ENCODE measurements at places on chromosomes 6 and 20.
A peak's percentile ranks its signal among the peaks of the same experiment; 100 is the strongest.

- peak; percentile 56 for DNase-seq
These were observed 575 bp downstream of the WTAP start for GRCh38 chr6:159727717-159728445.

DNA sequence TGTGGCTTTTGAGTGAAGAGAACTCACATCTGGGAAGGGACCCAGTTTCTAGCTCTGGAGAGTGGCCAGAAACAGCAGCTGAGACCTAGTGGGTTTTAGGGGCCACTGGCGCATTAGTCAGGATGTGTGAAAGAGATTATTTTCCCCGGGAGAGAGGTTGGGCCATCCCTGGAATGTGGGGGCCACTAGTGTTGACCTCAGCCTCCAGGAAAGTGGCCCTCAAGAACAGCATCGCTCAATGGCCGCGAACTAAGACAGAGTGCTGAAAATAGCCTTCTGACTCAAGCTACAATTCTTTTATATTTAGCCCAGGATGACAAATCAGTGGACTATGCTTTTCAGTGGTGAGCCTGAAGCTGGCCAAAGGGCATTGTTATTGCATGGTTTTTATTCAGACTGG, 210.4 kb upstream of the RNF24 start:
- DNase-seq, result no peak

DNA sequence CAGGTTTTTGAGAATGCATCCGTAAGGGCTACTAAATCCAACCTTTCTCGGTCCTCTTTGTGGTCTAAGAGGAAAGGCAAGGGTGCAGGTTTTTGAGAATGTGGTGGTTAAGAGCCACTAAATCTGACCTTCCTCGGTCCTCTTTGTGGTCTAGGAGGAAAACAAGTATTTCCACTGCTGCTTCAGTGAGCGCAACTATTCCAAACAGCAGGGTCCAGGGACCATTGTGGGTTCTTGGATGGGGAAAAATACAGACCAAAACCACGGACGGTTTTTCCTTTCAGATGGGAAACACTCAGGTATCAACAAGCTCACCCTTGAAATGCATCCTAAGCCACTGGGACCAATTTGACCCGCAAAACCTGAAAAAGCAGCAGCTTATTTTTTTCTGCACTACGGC, 21.9 kb downstream of the BTBD9 start:
- no peak for DNase-seq

- DNase-seq, result no peak
These were observed 214.3 kb upstream of the PLN start for GRCh38 chr6:118333772-118334171.

DNA sequence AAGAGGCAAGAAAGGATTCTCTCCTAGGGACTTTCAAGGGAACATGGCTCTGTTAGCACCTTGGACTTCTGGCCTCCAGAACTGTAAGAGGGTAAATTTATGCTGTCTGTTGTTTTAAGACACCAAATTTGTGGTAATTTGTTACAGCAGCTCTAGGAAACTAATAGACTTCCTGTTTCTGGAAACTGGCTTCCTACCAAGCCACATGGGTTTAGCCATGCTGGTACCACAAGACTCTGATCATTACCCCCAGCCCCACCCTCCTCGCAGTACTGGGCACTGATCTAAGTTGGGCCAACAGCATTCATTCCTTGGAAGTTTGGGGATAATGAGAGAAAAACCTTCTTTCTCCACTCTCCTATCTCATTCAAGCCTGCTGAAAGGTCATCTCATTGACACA, 109.5 kb upstream of the SMLR1 start:
- no peak for DNase-seq

DNA sequence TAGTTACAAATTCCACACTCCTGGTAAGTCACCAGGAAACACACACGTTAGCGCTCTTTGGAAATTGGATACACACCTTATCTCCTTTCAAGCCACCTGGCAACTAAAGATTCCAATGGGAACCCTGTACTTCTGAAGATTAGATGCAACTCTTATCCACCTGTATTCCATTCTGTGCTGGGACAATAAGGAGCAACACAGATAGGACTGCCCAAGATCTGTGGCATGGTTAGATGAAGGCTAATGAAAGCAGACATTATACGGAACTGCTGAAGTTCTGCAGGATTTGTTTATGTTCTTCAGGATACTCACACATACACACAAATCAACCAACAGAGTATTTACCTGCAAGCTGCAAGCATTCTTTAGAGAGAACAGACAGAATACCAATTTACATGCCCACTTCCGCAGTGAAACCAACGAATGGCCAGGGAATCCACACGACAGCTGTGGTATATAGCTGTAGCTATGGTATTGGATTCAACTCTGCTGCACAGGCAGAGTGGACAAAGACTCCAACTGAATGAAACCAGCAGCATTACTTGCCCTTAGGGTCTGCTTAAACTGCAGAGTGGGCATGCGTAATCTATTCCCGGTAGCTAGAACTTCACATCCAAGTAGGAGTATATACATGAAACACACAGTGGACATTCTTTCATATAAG, 12.0 kb downstream of the NCOA5 start:
- DNase-seq, result no peak

GRCh38 chr6:34260576-34261267, 11.9 kb upstream of the SMIM29 start:
- DNase-seq, result no peak

DNA sequence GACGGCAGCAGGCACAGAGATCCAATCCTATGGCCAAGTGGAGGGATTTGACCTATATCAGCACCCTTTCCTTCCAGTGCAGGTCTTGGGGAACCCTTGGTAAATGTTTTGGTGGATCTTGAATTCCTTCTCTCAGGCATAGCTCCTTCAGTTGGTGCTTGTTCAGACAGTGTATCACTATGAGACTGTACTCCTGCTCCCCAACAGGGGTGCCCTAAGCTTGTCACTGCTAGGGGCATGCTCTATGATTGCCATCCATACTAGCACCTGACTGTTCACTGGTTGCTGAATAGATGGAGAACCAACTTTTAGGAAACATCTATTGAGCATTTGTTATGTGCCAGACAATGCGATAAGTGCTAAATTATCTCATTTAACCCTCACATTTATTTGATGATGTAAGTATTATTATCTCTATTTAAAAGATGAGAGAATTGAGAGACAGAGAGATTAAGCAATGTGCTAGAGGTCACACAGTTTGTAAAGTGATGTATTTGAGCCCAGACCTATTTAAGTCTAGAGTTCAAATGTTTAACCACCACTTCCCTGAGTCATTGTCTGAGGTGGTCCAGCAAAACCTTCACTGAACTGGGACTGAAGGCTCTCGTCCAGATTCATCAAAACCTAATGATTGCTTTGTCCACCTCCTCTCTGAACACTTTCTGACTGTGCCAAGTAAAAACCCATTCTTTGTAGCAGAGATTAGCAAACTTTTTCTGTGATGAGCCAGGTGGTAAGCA, 34.3 kb downstream of the ADGRF1 start:
- DNase-seq, result no peak

DNA sequence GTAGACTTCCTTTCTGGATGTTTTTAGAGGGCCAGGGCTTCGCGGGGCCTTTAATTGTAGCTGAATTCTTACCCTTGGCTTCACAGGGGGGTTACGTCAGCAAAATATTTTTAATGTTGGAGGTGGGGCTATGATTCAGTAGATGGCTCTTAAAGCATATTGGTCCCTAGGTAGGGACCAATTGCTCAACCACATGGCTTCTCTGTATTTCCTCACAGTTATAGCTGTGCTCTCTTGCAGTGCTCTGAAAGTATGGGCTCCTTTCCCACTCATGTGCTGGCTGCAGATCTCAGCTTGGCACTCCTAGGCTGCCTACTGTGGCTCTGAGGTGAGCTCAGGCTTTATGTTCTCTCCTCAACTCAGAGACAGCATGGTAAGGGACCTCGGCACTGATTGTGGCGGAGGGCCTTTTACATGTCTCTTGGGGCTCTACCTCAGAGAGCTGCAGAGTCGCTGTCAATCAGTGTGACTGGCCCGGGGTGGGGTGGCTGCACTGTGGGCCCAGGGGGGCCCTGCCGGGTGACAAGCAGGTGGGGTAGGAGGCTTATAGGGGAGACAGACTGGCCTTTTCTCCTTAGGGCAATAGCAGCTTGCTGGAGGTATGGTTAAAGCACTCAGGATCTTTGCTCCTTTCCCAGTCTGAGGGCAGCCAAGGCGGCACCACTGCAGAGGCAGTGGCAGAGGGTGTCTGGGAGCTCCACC, 318.0 kb downstream of the DOK5 start:
- no peak for DNase-seq

DNA sequence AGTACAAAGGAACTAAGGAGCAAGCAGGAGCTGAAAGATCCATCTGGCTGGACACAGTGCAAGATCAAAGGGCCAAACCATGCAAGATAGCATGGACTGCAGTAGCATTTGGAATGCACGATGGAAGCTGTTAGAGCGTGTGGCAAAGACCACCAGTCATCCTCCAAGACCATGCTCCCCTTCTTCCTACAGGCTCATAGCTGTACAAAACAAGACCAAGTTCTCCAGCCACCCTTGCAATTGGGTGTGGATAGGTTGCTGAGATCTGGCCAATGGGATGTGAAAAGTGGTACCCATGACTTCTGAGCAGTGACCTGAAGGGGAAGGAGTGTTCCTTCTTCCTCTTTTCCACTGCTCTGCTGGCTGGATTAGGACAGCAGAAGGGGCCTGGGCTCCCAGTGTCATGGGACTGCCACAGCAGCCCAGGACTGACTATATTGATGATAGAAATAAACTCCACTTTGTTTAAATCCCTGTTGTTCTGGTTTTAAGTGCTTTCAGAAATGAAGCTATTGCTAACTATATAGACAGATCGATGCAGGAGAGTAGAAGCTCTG, 64.9 kb downstream of the SLC22A23 start:
- DNase-seq, result no peak

- DNase-seq, result no peak
These were observed 54.8 kb upstream of the ADGRG6 start for GRCh38 chr6:142246960-142247359.
